CD14-positive monocyte (primary cell): ENCODE measurements at places on chromosomes 6 and 20. TPM values are rescaled to one million over a fixed set of nuclear protein-coding genes. Genes with fewer than 3 reads are reported as not detected.

DNA sequence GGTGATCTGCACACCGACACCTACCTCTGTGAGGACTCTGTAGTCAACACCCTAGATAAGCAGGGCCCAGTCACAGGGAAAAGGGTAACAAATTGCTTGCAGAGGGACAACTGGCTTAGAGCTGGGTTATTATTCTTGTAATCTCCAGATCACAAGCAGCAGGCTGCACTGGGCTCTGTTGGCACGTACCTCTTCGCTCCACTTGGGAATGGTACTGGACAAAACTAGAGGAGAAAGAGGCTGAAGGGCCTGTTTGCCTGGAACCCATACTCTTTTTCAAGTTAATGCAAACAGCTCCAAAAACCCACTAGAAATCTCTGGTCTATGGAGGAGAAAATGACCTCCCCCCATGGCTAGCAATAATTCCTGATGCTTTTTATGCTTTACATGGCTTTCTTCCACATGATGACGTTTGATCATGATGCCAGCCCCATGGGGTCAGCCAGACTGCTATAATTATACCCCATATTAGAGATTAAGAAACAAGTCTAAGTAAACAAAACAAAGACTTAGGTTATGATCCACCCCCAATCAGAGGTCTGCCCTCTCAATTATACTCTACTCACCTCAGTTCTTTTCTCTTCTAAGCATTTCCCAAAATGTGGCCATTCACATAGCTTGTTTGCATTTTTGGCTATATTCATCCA, 190.0 kb downstream of the UNC5CL start:
- no peaks in the 10 kb centered on the region for H3K27me3 ChIP-seq
- no peak overlapping the region for H3K27ac ChIP-seq
- peaks cover 3% of the 10 kb centered on the region for H3K4me1 ChIP-seq
- H3K36me3 ChIP-seq, result no peaks in the 10 kb centered on the region
- H3K4me3 ChIP-seq, result no peak overlapping the region

Gene TRIM40
- not detected in 2 replicates for polyA plus RNA-seq

DNA sequence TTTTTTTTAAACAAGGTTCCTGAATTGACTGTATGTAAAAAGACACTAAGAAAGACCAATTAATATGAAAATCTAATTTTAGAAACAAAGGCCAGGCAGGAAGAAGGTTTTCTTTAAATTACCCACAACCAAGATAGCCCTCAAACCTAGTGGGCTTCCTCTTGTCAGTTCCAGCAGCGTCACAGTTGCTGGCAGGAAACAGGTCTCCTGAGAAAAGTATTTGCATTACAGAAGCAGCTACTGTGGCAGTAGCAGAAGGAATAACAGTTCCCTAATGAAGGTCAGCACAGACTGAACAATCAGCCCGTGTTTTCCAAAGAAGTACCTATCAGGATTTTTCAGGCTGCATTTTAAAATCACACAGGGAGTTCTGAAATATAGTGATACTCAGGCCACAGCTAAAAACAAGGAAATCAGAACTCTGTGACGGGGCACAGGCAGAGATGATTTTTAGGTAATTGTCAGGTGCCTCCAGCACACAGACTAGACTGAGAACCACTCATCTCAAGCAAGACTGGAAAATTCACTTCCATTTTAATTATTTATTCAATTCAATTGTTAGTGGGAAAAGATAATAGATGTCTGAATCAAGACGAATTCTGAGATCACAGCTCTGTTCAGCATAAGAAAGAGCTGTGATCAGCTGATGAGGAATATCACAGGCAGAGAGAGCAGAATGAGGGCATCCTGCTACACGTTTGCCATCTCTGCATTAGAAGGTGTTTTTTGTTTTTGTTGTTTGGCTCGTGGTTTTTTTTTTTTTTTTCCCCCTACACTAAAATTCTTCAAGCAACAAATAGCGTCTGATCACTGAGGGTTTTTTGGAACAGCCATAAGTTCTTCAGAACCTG, 230.5 kb upstream of the KHDRBS2 start:
- no peak overlapping the region for H3K4me3 ChIP-seq
- no peak overlapping the region for H3K27ac ChIP-seq
- no peaks in the 10 kb centered on the region for H3K27me3 ChIP-seq
- no peaks in the 10 kb centered on the region for H3K4me1 ChIP-seq
- no peak for DNase-seq
- no peaks in the 10 kb centered on the region for H3K36me3 ChIP-seq

Gene MRAP2
- polyA plus RNA-seq, result not detected

Gene DIDO1
- 12.9 TPM for polyA plus RNA-seq
